Fibroblast of gingiva (primary cell): ENCODE measurements at places on chromosomes 6 and 20.

DNA sequence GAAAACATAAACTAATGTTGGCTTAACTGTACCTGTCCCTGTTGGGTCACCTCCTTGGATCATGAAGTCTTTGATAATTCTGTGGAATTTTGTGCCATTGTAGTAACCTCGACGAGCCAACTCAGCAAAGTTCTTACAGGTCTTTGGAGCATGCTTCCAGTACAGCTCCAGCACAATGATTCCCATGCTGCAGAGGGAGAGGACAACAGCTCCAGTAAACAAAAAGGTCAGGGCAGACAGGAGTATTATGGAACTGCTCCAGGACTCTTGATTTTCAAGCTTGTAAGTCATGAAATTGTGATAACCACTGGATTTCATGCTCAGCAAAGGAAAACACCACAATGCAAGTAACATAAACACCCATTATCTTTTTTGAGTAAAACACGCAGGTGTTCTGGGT lies 2.9 kb downstream of the PPIL1 start:
- no peak for DNase-seq

DNA sequence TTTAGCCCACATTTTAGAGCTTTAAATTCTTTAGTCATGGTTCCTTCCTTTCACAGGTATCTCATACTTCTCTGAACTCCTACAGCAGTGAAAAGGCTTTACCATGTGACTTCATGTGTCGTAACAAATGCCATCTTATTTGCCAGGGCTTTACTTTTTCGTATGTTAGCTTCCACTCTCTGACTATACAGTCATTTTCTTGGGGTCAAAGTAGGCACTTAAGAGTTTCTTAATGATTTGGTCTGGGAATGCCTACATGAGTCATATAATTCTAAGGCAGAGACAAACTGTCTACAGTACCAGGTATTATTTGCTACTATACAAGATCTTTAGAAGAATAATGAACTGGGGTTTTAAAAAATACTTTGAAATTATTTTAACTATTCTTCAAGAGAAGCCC lies 15.0 kb downstream of the RAB23 start:
- peak; percentile 16 for DNase-seq

DNA sequence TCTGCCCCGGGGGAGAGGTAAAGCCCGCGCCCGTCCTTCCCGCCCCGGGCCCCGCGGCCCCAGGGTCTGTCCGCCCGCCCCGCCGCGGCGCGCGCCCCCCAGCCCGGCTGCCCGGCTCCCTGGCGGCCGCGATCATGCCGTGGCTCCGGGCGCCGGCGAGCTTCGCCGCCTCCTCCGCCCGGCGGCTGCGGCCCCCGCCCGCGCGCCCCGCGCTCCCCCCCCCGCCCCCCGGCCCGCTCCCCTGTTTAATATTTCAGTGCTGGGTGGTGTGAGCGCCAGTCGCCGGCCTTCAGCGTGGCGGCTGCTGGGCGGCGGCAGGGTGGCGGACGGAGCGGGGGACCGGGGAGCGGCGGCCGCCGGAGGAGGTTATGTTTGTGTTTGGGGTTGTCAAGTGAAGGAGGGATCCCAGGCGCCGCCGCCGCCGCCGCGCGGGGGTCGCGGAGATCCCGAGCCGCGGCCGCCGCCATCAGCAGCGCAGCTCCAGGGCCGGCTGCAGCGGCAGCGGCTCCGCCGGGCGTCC lies at the start of gene HIVEP1:
HIVEP1 (plus strand) TSS at position 275 of the 520 bp plus-strand sequence. CDS start 3,317 bp downstream, outside the sequence.
- no peak for DNase-seq

GRCh38 chr6:6973721-6974120 lies 134.0 kb upstream of the RREB1 start:
- no peak for DNase-seq

GRCh38 chr6:90637320-90637719 lies 50.4 kb upstream of the MAP3K7 start:
- no peak for DNase-seq

DNA sequence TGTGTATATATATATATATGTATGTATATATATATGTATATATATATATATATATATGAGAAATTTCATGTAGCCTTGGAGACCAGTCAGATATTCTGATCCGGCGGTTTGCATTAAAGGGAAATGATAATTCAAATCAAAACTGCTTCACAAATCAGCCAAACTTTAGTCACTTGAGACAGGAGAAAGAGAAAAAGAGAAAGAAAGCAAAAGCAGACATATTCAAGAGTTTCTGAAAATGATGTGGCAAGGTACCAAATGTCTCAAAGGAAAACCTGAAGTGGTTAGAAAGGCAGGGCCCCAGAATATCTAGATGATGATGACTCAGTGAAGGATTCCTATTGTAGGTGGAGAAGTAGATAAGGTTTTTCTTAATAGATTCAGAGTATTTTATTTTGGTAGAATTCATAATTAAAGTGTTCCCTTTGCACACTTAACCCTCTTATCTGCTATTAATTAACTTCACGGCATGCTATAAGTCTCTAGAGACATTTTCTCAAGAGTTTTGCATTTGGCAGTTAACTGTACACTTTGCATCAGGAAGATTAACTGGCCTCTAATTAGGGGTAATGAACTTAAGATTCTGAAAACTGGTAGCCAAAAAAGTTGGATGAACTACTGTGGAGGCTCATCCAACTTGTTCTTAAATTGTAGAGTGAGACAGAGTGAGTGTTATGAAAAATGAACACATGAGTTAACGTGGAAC lies 50.1 kb upstream of the ASF1A start:
- no peak for DNase-seq

GRCh38 chr20:62493253-62493885 lies 17.6 kb upstream of the GATA5 start:
- no peak for DNase-seq

GRCh38 chr6:112007805-112008204 lies 46.1 kb upstream of the CCN6 start:
- no peak for DNase-seq

DNA sequence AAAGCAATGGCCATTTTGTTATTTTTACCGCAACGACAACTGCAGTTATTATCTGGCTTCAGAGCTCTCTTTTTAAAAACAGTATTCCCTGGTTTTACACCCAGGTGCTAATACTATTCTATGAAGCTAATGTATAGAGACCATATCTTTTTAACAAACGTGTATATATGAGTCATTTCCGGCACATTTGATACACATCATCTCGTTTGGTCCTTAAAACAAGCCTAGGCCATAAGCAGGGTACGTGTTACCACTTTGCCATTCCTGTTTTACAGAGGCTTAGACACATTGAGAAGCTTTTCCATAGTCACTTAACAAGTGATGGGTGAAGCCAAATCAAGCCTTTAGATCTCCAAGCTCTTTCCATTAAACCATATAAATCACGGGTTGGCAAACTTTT lies 5.5 kb downstream of the TRAF3IP2 start:
- no peak for DNase-seq

- DNase-seq: no peak
These were observed 136.6 kb downstream of the SYNDIG1 start for GRCh38 chr20:24605937-24606455.

DNA sequence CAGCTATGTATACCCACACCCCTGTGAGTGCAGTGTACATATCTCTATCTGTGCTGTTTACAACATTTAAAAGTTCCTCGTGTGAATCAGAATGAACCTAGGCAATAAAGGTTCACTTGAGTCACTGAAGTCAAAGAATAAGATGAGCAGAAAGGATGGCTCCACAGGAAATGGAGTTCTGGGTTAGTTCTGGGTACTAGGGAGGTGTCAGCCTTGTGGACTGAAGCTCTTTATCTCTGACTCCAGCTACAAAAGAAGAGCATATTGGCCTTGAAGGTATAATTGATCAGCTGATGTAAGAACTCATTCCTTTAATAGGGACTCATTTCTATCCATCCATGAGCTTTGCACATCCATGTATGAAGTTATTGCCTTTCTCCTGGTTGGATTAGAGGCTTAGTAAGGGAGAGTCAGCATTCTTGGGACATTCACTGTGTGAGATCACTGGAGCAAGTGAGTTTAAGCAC lies 73.9 kb upstream of the BACH2 start:
- DNase-seq: no peak

- DNase-seq: no peak
These were observed 35.9 kb upstream of the FAM50B start for GRCh38 chr6:3813150-3813780.

- peak; percentile 93 for DNase-seq
These were observed 32.7 kb upstream of the MAP7 start for GRCh38 chr6:136582711-136583471.

DNA sequence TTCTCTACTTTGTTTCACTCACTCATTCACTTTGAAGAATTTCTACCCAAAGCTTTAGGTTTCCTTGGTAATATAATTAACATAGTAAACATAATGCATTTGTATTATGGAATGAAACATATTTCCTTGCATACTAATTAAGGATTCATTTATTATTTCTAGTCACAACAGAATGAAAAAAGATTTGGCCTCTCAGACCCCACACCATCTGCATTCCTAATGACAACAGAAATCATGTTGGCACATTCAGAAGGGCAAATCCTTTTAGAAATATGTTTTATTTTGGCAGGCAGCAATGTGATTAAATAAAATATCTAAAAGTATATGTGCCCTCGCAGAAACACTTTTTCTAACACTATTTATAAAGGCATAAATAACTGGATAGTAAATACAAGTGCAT lies 163.4 kb downstream of the HTR1B start:
- DNase-seq: no peak

GRCh38 chr20:15240801-15241200 lies 903.4 kb upstream of the FLRT3 start:
- DNase-seq: peak; percentile 6

DNA sequence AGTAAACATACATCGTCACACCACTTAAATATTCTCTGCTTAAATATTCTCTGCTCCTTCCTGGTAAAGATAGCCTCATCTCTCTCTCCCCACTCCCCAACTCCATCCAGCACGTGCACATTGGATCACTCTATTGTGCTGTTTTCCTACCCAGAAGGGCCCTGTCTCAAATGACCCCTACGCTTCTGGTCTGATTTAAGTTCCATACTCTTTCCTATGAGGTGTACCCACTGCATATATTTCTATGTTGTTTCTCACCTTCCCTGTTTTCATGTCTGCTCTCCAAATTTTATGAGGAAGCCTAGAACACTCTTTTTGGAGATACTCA lies 53.7 kb downstream of the HFE start:
- DNase-seq: no peak

GRCh38 chr6:167797011-167797471 lies 29.7 kb upstream of the AFDN start:
- DNase-seq: no peak

- DNase-seq: no peak
These were observed 9.8 kb downstream of the SPATS1 start for GRCh38 chr6:44352259-44352658.

DNA sequence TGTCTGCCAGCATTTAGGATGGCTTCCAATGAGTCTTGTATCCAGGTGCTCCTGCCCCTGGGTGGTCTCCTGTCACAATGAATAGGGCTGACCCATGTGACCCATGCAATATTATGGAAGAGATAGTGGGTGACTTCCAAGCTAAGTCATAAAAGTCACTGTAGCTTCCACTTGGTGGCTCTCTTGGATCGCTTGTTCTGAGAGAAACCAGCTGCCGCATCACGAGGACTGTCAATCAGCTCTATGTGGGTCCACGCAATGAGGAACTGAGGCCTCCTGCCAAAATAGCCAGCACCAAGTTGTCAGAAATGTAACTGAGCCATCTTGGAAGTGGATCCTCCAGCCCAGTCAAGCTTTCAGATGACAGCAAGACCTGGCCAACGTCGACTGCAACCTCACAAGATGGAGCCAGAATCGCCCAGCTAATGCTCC lies 14.9 kb upstream of the MATN4 start:
- DNase-seq: peak; percentile 72

DNA sequence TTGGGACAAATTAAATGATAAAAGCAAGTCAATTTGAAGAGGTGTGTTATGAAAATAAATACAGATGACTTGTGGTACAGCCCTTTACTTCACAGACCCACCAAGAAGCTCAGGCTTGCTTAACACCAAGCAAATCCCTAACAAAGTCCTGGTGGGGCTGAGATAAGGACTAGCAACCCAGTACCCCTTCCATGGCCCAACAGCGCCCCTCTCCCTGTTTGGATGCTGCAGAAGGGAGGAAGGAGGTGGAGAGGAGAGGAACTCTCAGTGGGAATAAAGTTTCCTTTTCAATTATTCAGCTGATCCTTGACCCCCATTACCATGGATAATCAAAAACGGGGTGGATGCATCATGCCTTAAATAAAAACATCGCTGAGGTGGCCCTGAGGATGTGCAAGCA lies 4.5 kb upstream of the ZNF831 start:
- DNase-seq: no peak

DNA sequence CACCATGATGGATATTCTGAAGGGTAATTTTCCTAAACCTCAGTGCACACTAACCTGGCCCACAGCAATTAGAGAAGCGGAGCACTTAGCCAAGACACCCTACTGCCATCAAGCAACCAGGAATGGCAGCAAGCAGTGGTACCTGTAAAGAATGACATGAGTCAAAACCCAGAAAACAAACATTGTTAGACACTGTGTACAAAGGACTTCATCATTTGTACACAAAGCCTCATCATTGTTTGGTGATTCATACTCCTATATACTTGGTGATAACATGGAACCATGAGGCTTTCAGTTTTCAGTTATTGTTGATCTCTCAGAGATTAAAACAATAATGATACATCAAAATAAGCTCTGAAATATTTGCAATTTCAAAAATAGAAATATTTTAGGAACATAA lies 74.6 kb downstream of the MLIP start:
- DNase-seq: no peak

DNA sequence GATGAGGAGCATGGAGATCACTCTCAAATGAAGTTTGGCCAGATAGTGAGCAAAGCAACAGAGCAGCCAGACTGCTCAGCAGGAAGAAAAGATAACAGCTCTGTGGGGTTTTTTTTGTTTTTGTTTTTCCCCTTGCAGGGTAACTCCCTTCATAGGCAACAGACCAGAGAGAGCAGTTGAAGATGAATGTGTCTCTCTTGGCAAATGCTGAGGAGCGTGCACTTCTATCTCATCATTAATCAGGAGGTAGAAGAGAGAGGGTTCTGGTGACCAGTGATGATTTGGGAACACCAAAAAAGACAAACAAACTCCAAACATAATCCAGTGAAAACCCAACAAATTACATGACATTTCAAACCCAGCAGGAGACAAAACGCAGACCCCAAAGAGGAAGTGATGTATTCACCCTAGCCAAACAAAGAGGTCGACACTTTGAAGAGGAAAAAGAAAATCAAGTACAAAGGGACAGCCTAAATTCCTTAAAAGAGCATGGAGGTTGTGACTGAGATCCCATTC lies 66.2 kb upstream of the RREB1 start:
- no peak for DNase-seq

DNA sequence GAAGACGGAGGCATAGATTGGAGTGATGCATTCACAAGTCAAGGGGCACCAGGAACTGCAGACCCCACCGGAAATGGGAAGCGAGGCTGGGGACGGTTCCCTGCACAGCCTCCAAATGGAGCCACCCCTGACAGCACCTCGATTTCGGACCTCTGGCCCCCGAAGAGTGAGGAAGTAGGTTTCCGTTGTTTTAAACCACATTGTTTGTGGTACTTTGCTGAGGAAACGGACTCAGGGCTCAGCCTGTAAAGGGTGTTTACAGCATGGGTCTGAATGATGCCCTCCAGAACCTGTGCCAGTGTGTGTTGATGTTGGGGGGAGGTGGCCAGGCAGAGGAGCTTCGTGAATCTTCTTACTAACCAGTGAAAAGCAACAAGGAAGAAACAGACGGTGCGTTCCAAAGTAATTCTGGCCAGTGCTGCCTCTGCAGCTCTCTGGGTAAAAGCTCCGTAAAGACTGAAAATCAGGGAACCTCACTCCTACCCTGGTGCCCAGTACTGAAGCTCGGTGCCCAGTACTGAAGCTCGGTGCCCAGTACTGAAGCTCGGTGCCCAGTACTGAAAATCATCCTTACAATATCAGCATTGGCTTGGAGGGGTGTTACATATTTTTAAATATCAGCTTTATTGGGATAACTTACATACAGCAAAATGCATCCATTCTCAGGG lies 30.1 kb upstream of the CCR6 start:
- no peak for DNase-seq
